Activated naive CD4-positive, alpha-beta T cell (primary cell): ENCODE measurements at places on chromosomes 11 and 22.

- no peak for DNase-seq
Measured at GRCh38 chr22:26170795-26171580, 1.7 kb downstream of the SEZ6L start.

GRCh38 chr22:25816522-25817059, 74.6 kb downstream of the MYO18B start:
- DNase-seq = no peak

GRCh38 chr11:47550288-47551047, 2.5 kb downstream of the CELF1 start:
- no peak for DNase-seq

DNA sequence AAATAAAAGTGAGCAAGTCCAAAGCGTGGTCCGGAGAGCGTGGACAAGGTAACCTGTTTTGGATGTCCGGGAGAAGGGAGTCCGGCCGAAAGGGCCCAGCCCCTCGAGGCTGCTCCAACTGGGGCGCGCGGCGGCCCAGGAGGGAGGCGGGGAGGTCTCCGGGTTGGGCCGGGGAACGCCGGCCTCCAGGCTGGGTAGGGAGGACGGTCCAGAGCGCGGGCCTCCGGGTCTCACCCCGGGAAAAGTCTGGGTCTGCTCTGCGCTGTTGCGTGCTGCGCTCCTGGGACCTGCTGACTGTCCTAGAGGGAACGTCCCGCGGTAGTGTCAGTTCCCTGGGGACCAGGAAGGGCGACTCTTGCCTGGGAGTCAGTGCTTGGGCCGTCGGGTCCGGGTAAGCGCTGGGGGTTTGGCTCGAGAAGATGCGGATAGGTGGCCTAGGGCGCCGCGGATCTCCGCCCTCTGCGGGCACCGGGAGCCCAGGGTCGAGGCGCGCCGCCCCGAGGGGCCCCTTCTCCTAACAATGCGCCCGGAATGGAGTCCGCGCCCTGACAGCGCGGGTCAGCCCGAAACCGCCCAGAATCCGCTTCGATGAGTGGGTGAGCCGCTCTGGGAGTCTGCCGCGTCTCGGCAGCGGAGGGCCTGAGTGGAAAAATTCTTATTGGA, 988 bp upstream of the FLI1 start:
- no peak for DNase-seq

- no peak for DNase-seq
Measured at GRCh38 chr11:31464436-31464835, 45.0 kb downstream of the IMMP1L start.

DNA sequence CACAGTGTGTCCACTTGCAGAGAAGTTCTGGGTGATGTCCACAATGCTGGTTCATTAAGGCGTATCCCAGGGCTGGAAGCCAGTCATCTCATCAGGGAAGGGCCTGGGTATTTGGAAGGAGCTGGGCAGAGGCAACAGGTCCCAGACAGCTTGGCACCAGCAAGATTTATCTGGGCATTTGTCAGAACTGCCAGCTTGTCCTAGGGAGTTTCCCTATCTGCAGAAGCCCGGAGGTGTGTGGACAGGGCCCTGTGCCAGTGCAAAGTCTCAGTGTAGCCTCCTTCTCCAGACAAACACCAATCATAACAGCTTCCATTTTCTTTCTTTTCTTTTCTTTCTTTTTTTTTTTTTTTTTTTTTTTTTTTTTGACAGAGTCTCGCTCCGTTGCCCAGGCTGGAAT, 125.3 kb upstream of the TIMP3 start:
- no peak for DNase-seq

DNA sequence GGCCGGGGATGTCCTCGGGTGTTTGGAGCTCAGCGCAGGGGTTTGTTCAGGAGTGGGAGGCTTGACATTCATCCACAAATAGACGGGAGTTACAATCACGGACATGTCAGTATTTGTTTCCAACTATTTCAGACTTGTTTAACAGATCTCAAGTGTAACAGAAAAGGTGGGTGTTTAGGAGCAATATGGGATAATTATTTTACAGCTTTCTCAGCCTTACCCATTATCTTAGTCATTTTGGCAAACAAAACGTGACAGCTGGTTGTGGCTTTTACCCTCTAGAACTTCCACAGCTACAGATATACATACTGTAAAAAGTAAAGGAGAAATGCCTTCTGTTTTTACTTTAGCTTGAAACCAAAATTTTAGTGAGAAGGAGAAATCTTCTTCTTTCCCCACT, 178.7 kb upstream of the TMEM45B start:
- DNase-seq = no peak
